ENCODE measurements at places on chromosomes 1 and 21.
A peak's percentile ranks its signal among the peaks of the same experiment; 100 is the strongest.

- DNase-seq = peak; percentile 15
These were observed 386.2 kb upstream of the ADGRL2 start for GRCh38 chr1:81414488-81415015.

DNA sequence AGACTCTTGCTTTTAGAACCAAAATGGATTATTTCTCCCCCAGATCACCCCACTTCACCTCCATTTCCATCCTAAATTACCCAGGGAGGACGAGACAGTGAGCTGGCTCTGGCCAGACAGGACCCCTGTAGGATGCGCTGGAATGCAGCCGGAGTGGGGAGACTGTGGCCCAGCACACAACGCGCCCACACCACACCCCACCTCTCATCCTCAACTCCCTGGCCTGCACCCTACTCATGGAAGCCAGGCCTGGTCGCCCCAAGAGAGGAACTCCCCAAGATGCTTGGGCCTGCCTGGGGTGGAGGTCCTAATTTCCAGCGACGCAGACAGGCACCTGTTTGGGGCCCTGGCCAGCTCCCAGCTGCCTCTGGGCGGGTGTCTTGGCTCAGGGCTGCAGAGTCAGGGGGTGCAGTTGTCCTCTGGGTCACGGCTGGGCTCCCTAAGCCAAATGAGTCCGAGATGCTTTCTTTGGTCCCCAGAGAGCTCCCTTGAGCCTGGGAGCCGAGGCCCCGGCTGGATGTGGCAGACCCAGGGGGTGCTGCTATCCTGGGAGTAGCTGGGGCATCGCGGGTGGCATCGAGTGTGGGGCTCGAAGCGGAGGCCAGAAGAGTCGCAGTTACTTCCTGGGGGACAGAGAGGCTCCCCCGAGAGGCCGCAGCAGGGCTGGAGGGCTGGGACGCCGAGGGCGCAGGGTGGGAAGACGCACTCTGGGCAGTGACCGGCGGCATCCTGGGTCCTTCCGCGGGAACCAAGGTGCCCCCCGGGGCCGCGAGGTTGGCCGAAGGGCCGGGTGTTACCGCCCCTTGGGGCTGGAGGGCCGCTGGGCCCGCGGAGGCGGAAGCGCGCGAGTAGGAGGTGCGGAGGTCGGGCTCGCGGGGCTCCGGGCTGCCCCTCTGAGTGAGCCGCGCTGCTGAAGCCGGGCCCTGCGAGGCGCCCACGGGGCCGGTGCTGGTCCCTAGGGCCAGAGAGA is 10.4 kb downstream of the CLEC20A start:
- no peak for DNase-seq

DNA sequence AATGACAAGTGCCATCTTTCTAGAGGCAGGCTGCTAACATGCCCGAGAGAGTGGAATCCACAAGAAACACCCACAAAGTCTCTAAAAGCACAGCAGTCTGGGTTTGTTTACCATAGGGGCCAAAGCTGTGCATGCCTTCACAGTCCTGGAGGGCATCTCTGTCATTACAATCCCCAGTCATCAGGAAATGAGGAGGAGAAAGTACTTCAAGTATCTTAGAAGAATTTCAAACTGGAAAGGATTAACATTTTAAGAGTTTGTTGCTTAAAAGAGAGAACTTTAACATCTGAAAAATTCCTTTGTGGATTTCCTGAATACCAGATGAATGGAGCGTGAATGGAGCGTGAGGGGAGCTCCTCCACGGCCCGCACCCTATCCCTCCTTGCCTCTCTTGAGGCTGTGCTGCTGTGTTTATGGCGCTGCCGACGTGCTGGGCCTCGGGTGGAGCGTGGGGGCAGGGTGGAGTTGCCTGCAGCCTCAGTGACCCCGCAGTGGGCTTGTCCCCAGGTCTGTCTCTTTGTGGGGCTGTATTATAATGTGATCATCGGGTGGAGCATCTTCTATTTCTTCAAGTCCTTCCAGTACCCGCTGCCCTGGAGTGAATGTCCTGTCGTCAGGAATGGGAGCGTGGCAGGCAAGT is 23.3 kb downstream of the SLC6A17 start:
- no peak for DNase-seq

DNA sequence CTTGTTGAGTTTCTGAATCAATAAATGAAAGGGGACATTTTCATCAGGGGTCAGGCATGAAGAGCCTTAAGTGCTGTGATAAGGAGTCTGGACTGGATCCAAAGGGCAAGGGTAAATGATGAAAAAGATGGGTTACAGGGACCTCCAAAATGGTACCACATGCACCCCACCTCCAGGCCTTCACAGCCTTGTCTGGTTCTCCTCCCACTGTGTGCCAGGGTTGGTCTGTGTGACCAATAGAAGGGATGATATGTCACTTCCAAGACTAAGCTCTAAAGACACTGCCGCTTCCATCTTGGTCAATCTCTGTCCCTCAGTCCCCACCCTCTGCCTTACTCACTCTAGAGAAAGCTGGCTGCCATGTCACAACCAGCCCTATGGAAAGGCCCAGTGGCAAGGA is 140.6 kb downstream of the ZNF281 start:
- no peak for DNase-seq

DNA sequence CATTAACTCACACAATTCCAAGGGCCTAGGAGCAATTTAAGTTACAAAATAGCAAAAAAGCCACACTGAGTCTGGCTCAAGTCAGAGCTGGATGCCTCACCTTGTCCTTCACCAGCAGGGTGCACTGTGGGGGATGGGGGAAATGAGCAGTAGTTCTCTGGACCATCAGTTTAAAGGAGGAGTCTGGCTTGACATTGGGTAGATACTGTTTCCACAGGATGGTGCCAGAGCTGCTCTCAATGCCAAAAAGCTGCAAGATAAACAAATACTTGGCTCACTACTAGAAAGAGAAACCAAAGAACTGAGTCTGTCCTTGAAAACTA is 18.8 kb downstream of the EMC1 start:
- no peak for DNase-seq

DNA sequence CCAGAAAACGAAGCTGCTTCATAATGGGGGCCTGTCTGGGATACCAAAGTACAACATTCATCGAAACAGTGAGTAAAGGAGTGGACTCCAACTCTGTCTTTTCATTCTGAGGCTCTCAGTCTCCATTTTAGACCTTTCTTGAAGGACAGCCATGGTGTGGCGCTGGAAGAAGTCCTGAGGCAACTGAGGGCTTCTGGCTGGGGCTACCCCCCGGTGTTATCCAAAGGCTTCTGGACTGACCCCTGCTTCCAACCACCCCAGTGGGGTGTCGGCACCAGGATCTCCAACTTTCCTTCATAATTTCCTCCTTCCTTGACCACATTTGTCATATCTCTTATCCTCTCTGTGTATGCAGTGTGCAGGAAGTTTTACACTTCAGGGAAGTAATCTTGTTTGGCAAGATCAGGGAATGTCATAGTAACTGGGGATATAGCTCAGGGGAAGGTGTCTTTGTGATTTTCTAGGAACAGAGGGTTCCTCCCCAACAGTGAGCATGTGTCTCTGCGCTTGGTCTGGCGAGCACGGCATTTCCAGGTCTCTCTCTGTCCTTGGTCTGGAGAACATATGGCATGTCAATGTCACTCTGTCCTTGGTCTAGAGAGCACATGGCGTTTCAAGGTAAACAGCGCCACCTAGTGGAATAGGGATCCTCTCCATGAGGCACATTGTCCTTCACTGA is 19.4 kb upstream of the BSDC1 start:
- DNase-seq = peak; percentile 14

DNA sequence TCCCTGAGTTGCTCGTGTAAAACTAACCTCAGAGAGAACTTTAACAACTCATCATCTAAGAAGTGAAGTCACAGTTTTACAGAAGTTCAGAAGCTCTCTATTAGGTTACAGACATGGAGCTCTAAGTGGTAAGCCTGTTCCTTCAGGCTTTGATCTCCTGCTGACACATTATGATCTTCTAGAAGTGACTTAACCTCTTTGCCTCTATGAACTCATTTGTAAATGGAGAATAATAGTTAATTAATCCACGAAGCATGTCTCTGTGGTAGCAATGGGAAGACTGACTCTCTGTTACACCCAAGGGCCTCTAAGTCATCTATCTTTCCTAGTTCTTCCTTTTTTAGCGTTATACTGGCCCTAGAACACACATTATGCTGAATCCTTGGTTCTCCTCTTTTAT is 157.9 kb upstream of the NRIP1 start:
- DNase-seq = no peak

- no peak for DNase-seq
These were observed 13.3 kb downstream of the ARV1 start for GRCh38 chr1:230992100-230992774.

DNA sequence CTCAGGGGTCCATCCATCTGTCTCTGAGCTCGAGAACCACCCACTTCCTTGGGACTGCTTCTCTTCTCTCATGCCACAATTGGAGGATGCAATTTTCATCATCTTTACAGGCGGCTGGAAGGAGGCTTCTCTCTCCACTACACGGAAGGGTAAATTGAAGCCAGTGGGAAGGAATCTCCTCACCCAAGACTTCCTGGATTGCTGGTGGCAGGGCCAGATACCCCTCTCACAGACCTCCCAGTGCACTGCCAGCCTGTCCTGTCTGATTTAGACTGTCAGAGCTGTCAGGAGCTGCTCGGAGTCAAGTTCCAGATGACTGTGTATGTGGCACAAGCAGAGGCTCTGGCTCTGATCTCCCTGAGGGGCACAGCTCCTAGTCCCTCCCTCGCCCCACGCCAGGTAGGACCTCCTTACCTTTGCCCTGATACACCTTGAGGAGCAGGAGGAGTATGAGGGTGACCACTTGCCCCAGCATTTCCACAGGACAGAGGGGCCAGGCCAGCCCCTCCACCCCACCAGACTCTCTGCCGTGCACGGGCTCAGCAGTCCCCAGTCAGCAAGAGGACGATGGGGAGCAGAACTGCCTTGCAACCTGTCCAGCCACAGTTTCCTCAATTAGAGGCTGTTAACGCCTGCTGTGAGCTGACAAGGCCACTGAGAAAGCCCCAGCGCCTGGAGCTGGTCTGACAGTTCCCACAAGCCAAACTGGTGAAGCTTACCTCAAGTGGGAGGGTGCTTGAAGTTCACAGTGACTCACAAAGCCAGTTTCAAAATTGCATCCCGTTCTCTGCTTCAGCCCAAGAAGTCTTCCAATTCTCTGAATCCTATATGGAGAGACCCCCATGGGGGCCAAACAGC is at the start of gene CD244:
CD244 (minus strand) TSS at position 685 of the 858 bp plus-strand sequence; CDS start at position 475, 210 bp downstream.
- no peak for DNase-seq

DNA sequence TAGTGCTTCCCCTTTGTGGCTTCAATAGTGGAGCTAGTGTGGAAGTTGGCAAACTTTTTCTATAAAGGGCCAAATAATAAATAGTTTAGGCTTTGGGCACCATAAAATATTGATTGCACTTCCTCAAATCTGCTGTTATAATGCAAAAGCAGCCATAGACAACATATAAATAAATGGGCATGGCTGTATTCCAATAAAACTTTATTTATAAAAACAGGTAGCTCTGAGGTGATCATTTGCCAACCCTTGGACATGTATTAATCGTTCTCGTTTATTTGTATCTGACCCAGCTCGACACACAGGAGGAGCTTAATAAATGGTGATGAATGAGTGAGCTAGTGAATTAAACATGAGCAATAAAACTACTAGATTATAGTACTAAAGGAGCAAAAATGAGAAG is 13.3 kb downstream of the KAZN start:
- DNase-seq = no peak

- DNase-seq = no peak
These were observed 630 bp upstream of the DBT start for GRCh38 chr1:100250264-100250663.

DNA sequence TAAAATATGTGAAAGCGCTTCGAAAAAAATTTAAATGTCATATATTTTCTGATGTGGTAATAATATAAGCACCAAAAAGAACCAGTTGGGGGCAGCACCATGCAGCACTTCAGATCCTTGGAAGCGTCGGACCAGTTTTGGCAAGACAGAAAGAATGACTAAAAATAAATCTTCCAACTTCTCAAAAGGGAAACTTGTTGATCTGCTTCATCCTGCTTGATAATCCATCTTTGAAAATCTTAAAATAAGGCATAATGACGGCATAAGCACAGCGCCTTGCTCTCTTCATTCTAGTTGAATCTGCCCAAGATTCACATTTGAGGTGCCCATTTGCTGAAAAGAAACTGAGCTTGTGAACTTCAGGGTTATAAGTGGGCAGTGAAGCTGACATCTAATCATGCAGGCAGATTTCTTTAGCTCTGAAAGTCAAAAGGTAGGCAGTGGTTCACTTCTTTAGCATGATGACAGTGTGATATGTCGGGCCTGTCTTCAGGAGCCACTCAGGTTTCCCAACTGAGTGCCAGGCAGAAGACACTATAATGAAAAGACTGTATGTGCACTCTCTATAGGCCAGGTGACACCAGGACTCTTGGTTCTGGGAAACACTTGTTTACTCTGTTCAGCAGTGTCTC is 19.8 kb upstream of the MUTYH start:
- no peak for DNase-seq

GRCh38 chr1:112693821-112694220 is 13.1 kb downstream of the RHOC start:
- DNase-seq = no peak

DNA sequence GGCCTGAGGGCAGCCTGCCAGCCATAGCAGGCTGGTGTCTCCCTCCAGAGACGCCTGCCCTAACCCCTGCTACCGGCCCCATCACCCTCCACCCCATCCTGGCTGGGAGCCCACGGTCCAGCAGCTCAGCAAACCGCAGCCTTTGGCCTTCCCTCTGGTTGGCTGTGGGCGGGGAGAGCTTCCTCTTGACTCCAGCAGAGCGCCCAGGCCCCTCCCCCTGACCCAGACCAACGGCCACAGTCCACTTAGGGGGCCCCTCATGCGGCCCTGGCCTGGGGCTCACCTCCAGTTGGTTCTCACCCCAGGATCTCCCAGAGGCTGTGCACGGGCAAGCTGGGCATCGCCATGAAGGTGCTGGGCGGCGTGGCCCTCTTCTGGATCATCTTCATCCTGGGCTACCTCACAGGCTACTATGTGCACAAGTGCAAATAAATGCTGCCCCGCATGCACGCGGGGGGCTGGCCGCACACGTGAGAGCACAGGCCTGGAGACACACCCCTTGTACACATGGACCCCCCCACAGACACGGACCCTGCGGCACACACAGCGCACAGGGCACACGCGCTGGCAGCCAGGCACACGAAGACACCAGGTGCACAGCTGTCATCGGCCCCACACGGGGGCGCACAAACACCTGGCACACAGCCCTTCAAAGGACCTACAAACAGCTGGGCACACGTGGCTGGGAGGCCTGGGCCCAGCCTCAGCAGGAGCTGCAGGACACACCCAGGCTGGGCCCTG is 3.1 kb downstream of the SMIM1 start:
- DNase-seq = peak; percentile 45

- no peak for DNase-seq
These were observed 20.8 kb downstream of the DMBX1 start for GRCh38 chr1:46510341-46510997.

- DNase-seq = no peak
These were observed 54.7 kb upstream of the MAN1A2 start for GRCh38 chr1:117312453-117313138.
